ENCODE measurements at places on chromosomes 16 and 17. TPM values are rescaled to one million over a fixed set of nuclear protein-coding genes. Genes with fewer than 3 reads are reported as not detected.

ALOXE3 gene
- total RNA-seq = not detected

CBLN1 gene
- total RNA-seq = not detected

LRRC75A gene
- 5.5 TPM for total RNA-seq

DNA sequence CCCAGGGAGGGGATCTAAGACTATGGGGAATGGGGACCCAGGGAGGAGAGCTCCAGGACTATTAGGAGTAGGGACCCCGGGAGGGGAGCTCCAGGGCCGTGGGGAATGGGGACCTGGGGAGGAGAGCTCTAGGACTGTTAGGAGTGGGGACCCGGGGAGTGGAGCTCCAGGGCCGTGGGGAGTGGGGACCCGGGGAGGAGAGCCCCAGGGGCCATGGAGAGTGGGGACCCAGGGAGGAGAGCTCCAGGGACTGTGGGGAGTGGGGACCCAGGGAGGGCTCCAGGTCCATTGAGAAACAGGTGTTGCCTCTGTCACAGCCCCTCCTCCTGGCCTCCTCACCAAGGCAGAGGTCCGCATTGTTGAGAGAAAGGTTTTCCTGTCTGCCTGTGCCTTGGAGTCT is 16.0 kb downstream of the MPRIP start:
- H3K36me3 ChIP-seq = peaks cover 2% of the 10 kb centered on the region
- peaks cover 11% of the 10 kb centered on the region for H3K4me1 ChIP-seq
- H3K27me3 ChIP-seq = no peaks in the 10 kb centered on the region
- DNase-seq = no peak
- no peak overlapping the region for H3K4me3 ChIP-seq
- H3K27ac ChIP-seq = no peak overlapping the region

- H3K36me3 ChIP-seq = no peaks in the 10 kb centered on the region
- no peak overlapping the region for H3K27ac ChIP-seq
- H3K27me3 ChIP-seq = no peaks in the 10 kb centered on the region
- DNase-seq = no peak
These were observed 18.8 kb downstream of the FOXF1 start for GRCh38 chr16:86529160-86529559.

- H3K4me3 ChIP-seq = no peak overlapping the region
- no peaks in the 10 kb centered on the region for H3K36me3 ChIP-seq
- peaks cover 8% of the 10 kb centered on the region for H3K27me3 ChIP-seq
- H3K27ac ChIP-seq = no peak overlapping the region
- H3K4me1 ChIP-seq = no peaks in the 10 kb centered on the region
These were observed 25.8 kb upstream of the KLHDC4 start for GRCh38 chr16:87791295-87792204.

CDH3 gene
- total RNA-seq = 0.51 TPM

GRCh38 chr16:80573700-80574120 is 32.9 kb downstream of the DYNLRB2 start:
- H3K4me1 ChIP-seq = peaks cover 20% of the 10 kb centered on the region
- no peak overlapping the region for H3K4me3 ChIP-seq
- H3K27me3 ChIP-seq = peaks cover 7% of the 10 kb centered on the region
- H3K36me3 ChIP-seq = peaks cover 5% of the 10 kb centered on the region
- no peak overlapping the region for H3K27ac ChIP-seq

GRCh38 chr17:75652934-75653549 is 13.9 kb downstream of the RECQL5 start:
- H3K4me3 ChIP-seq = no peak overlapping the region
- H3K4me1 ChIP-seq = peaks cover 11% of the 10 kb centered on the region
- H3K27ac ChIP-seq = peak overlapping the region; percentile 65
- no peaks in the 10 kb centered on the region for H3K27me3 ChIP-seq

GRCh38 chr17:41987642-41988041 is 21.0 kb downstream of the CNP start:
- H3K36me3 ChIP-seq = peaks cover 26% of the 10 kb centered on the region
- DNase-seq = no peak
- H3K27me3 ChIP-seq = no peaks in the 10 kb centered on the region
- no peak overlapping the region for H3K27ac ChIP-seq
- no peak overlapping the region for H3K4me3 ChIP-seq

- no peak overlapping the region for H3K4me3 ChIP-seq
- H3K27ac ChIP-seq = no peak overlapping the region
- no peak for DNase-seq
- peaks cover 27% of the 10 kb centered on the region for H3K27me3 ChIP-seq
- H3K4me1 ChIP-seq = peaks cover 11% of the 10 kb centered on the region
These were observed 14.0 kb downstream of the ADGRG1 start for GRCh38 chr16:57642160-57643135.

DNA sequence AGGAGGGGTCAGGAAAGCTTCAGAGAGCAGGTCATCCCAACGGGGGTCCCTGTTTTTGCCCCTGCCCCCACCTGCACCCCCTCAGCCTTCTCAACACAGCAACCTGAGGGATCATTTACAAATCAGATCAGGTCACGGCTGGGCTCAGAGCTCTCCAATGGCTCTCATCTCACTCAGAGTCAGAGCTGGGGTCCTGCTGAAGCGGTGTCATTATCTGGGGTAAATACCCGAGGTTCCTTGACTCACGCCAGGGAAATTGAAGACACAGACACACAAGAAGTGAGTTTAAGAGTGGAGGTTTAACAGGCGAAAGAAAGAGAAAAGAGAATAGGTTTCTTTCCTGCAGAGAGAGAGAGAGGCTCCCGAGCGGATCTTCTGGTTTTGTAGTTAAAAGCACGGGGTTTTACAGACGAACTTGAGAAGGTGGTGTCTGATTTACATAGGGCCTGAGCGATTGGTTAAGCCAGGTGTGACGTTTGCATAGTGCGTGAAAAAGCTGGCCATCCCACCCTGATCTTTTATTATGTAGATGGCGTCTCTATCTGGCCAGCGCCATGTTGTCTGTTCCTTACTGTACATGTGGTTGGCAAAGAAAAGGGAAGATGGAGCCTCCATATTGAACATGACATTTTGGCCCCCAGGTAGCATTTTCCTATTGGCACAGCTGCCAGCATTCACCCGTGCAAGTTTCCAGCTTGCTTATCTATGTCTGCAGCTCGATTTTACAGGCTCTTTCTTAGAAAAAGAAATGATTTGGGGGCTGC is 51.4 kb downstream of the WSB1 start:
- H3K4me1 ChIP-seq = peaks cover 22% of the 10 kb centered on the region
- DNase-seq = no peak
- no peaks in the 10 kb centered on the region for H3K36me3 ChIP-seq
- no peak overlapping the region for H3K27ac ChIP-seq
- peaks cover 2% of the 10 kb centered on the region for H3K27me3 ChIP-seq

DNA sequence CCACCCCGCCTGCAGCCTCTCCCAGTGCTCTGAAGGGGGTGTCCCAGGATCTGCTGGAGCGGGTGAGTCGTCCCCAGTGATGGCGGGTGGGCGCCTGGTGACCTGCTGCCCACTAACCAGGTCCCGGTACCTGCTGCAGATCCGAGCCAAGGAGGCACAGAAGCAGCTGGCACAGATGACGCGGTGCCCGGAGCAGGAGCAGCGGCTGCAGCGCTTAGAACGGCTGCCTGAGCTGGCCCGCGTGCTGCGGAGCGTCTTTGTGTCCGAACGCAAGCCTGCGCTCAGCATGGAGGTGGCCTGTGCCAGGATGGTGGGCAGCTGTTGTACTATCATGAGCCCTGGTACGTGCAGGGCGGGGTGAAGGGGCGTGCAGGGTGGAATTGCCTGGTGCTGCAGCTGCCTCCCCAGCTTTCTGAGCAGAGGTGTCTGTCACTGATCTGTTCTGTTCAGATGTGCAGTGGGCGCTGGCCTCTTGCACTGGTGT is 3.6 kb downstream of the CDT1 start:
- no peak for DNase-seq
- no peak overlapping the region for H3K27ac ChIP-seq
- H3K4me3 ChIP-seq = no peak overlapping the region

CCDC43 gene
- total RNA-seq = 21.7 TPM

EVPLL gene
- total RNA-seq = not detected

DNA sequence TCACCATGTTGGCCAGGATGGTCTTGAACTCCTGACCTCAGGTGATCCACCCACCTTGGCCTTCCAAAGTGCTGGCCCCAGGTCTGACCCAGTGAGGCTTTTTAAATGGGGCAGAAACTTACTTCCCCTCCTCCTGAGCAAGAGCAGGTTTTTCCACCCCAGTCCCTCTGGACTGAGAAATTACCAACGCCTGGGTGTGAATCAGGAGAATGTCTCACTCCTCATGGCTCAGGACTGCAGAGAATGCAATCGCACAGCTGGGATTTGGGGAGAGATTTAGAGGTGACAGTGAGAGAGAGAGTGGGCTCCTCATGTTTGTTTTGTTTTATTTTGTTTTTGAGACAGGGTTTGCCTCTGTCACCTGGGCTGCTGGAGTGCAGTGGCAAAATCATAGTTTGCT is 203.6 kb downstream of the RAB11FIP4 start:
- no peaks in the 10 kb centered on the region for H3K36me3 ChIP-seq
- DNase-seq = no peak
- H3K27ac ChIP-seq = no peak overlapping the region
- no peak overlapping the region for H3K4me3 ChIP-seq
- H3K27me3 ChIP-seq = no peaks in the 10 kb centered on the region

CDR2 gene
- total RNA-seq = 42.2 TPM

GRCh38 chr16:10579575-10579964 is 828 bp downstream of the EMP2 start:
- peaks cover 34% of the 10 kb centered on the region for H3K27me3 ChIP-seq
- no peak overlapping the region for H3K4me3 ChIP-seq
- H3K27ac ChIP-seq = no peak overlapping the region
- H3K4me1 ChIP-seq = peaks cover 3% of the 10 kb centered on the region
- DNase-seq = no peak

- no peak overlapping the region for H3K27ac ChIP-seq
- H3K4me3 ChIP-seq = no peak overlapping the region
- H3K4me1 ChIP-seq = no peaks in the 10 kb centered on the region
- DNase-seq = no peak
These were observed 29.8 kb downstream of the CNGB1 start for GRCh38 chr16:57941016-57941664.

VTN gene
- total RNA-seq = 0.28 TPM

- no peaks in the 10 kb centered on the region for H3K36me3 ChIP-seq
- no peak for DNase-seq
- H3K27me3 ChIP-seq = no peaks in the 10 kb centered on the region
- H3K4me3 ChIP-seq = no peak overlapping the region
- no peak overlapping the region for H3K27ac ChIP-seq
These were observed 716.6 kb upstream of the CDH8 start for GRCh38 chr16:62752854-62753253.

CHST5 gene
- not detected for total RNA-seq

DNA sequence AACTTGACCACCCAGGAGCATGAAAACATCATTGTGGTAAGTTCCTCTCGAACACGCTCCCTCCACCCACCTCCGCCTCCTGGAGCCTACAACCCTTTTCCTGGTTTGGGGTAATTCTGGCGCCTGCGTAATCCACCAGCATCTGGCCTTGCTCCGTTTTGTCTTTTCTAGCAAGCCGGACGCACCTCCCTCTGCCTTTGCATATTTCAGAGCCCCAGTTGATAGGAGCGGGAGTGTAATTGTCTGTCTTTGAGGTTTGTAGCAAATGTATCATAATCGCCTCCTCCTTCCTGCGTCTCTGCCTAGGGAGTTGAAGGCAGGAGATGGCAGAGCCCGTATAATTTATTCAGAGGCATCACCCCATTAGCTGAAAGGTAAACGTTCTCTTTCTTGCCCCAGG is 121.3 kb upstream of the PLCG2 start:
- DNase-seq = no peak
- no peak overlapping the region for H3K4me3 ChIP-seq
- peaks cover 2% of the 10 kb centered on the region for H3K4me1 ChIP-seq
- no peak overlapping the region for H3K27ac ChIP-seq
- H3K27me3 ChIP-seq = no peaks in the 10 kb centered on the region

GRCh38 chr17:5913032-5913531 is 157.1 kb upstream of the WSCD1 start:
- DNase-seq = no peak
- no peak overlapping the region for H3K27ac ChIP-seq

GRCh38 chr16:85622683-85623082 is 9.6 kb downstream of the GSE1 start:
- no peak overlapping the region for H3K4me3 ChIP-seq
- H3K4me1 ChIP-seq = peaks cover 27% of the 10 kb centered on the region
- DNase-seq = no peak
- H3K27ac ChIP-seq = no peak overlapping the region
- no peaks in the 10 kb centered on the region for H3K27me3 ChIP-seq

DNA sequence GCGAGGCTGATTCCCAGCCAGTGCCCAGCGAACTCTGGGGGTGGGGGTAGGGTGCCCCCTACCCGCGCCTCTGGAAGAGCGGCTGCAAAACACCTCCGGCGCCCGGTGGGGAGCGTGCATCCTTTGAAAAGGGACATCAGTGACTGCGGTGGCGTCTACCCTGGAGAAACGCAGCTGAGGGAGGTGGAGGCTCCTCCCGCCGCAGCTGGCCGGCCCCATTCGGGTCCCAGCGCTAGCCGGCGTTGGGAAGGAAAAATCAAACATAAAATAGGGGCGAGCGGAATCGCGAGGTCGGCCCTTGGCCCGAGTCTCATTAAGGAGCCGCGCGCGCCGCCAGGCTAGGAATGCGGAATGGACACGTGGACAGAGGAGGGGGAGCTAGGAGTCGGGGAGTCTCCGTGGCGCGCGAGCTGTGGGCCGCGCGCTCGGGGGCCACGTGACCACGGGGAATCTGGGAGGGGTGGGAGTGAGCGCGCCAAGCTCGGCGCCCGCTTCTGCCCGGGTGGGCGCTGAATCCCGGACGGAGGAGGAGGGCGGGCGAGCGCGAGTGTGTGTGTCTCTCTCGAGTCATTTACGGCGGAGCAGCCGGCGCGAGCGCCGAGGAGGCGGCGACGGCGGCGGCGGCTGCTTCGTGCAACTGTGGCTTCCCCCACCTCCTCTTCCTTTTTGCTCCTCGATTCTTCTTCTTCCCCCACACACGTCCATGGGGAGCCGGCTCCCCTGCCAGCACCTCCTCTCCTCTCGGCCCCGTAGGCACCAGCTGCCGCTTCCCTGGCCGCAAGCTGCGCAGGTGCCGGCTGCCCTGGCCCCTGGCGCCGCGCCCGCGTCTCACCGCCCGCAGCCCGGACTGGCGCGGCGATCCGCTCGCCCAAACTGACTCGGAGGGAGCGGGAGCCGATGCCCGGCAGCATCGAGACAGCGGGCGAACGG is at the start of gene TMEM132E:
TMEM132E (plus strand) TSS at position 566 of the 930 bp plus-strand sequence. CDS start 1,495 bp downstream, outside the sequence.
- peak; percentile 43 for DNase-seq
- H3K4me1 ChIP-seq = peaks cover 7% of the 10 kb centered on the region
- peaks cover 71% of the 10 kb centered on the region for H3K27me3 ChIP-seq
- peak within 1 kb of the TSS; percentile 70 for H3K4me3 ChIP-seq
- H3K36me3 ChIP-seq = no peaks in the 10 kb centered on the region

DNA sequence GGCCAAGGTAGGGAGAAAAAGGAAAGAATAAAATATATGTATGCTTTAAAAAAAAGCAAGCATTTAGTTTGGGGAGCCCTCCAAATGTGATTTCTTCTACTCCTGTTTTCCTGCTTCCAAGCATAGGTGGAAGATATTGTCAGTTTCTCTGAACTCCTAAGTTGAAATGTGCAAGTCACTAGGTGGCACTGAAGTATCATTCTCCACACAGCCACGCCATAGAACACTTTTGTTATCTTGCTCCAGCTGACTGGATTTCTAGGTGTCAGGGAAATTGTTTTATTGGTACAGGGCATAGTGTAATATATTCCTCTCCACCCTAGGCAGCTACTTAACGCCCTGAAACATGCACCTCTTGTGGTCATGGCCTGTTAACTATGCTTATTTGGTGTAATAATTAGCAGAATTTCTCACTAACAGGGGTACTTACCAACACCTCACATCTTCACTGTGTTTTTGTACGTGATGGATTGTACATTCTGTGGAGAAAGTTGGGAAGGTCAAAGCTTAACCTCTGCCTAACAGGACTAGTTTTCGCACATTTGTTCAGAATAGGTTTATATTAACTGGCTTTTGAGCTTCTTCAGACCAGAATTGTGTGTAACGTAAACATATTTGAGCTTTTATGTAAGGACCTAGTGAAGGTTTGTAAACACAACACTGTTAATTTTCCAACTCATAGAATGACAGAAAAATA is 69.3 kb downstream of the FTO start:
- H3K4me3 ChIP-seq = no peak overlapping the region
- peaks cover 7% of the 10 kb centered on the region for H3K4me1 ChIP-seq
- H3K36me3 ChIP-seq = peaks cover 2% of the 10 kb centered on the region
- no peaks in the 10 kb centered on the region for H3K27me3 ChIP-seq

WNT9B gene
- total RNA-seq = not detected

ACBD4 gene
- total RNA-seq = 25.0 TPM
